Stimulated activated CD8-positive, alpha-beta memory T cell treated with anti-CD3 and anti-CD28 coated beads, Interleukin-2, amount 100 ng/mL, for 48 hours (primary cell): ENCODE measurements at places on chromosomes 3 and 15.

DNA sequence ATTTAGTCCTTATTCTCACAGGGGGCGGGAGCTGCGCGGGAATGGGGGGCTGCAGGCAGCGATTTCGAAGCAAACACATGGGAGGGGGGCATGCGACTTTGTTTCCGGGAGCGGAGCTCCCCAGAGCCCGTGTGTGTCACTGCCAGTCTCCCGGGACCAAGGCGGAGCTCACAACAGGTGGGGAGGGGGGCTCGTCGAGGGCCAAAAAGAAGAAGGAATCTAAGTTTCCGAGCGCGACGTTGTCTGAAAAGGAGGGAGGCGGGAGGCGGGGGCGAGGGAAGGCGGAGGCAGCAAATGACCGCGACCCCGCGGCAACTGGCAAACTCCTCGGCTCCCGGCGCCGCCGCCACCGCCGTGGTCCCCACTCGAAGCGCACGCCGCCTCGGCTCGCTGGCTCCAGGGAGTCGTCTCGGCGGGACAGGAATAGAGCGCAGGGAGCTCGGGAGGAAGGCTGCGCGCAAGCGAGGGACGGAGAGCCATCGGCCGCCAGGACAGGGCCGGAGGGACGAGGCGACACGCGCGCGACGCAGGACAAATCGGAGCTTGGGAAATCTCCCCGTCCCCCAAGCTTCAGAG is 1.4 kb downstream of the FOXP1 start:
- DNase-seq = peak; percentile 28

GRCh38 chr3:151394611-151395010 is 10.1 kb upstream of the P2RY12 start:
- DNase-seq = no peak

DNA sequence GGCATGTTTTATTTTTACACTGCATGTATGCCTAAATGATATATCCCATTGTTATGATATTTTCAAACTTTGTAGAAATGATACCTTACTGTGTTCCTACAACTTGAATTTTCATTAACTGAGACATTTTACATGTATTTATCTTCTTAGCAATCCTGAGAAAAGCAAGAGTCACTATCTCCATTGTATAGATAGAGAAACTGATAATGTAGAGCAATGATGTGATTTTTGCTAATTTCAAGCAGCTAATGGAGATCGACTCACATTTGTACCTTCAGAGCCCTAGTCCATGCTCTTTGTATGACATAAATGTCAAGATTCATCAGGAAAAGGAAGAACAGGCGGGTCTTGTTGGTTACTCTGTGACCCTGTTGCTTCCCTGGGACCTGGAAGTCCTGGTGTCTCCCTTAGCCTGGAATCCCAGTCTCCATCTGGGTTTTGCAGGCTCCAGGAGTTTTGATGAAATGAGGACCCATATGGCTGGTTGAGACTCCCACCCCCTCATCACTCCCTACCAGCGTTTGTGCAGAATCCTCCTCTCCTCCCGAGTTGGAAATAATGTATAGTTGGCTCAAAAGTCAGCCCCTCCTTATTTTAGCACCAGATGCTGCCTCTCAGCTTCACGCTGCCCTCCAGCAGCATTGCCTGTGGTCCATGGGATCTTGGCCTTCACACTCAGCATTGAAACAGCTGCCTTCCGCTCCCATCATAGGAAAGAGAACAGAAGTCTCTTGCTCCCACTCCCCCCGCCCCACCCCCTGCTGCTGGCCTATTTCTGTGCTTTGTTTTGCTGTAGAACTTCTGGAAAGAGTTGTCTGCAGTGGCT is 67.1 kb downstream of the APBA2 start:
- no peak for DNase-seq

GRCh38 chr15:62545467-62546227 is 380.6 kb upstream of the C2CD4B start:
- DNase-seq = no peak

DNA sequence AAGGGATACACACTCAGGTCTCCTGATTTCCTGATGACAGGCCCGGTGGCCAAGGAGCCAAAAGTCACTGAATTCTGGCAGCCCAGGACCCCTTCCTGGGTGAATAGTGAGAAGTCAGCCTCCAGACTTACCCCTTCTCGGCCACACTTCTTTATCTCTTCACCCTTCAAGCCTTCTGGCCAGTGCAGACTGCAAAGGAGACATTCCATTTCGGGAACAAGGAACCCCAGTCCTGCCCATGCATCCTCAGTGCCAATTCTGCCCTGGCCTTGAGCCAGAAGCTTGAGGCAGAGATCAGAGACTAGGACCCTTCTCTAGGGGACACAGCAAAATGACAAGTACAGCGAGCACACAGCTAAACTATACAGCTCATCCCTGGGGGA is 28.8 kb downstream of the GRAMD2A start:
- no peak for DNase-seq

DNA sequence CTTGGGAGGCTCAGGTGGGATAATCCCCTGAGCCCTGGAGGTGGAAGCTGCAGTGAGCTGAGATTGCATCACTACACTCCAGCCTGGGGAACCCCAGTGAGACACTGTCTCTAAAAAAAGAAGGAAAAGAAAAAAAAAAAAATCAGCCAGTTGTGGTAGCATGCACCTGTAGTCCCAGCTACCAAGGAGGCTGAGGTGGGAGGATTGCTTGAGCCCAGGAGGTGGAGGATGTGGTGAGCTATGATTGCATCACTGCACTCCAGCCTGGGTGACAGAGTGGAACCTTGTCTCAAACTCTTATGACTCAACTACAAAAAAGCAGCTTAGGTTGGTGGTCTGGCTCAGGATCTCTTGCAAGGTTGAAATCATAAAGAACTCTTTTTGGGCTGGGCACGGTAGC is 19.3 kb upstream of the GPX1 start:
- DNase-seq = peak; percentile 52

DNA sequence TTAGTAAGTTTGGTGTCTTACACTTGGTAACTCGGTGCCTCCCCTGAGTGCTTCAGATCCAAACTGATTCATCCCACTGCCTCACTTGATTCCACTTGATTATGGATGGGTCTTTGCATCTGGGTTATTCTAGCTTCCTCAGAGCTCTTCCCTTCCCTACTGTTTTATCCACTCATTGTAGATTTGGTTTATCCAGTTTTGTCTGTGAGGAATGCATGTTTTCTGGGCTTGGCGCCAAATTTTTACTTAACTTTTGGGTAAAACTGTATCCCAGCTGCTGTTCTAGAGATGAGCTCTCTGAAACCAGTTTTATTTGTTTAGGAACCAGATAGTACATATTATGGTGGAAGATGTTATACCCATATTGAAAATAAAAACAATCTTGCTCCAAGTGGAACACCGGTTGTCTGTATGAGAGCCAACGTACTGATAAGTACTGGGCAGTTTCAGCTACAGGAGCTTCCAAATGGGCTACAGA is 20.9 kb downstream of the RAD54L2 start:
- no peak for DNase-seq

- no peak for DNase-seq
Measured at GRCh38 chr3:113157408-113158030, 53.8 kb upstream of the BOC start.

GRCh38 chr3:167740961-167741587 is 5.6 kb downstream of the SERPINI1 start:
- DNase-seq = peak; percentile 8

GRCh38 chr3:81299481-81299880 is 462.0 kb downstream of the GBE1 start:
- no peak for DNase-seq

DNA sequence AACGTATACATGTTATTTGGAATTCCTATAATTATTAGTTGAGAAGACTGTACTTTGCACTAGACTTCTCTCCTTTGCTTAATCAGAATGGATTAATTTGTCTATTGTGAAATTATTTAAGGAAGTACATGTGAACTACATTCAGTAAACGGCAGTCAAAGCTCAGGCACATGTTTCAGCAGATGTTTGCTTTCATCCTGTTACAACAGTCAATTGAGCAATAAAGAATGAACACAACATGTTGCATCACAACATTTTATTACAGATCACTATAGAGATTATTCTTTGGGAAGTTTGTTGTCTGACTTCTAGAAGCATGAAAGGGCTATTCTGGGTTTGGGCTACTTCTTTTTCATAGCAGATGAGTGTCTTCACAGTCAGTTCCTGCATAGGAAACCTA is 39.2 kb downstream of the RAB27A start:
- no peak for DNase-seq

DNA sequence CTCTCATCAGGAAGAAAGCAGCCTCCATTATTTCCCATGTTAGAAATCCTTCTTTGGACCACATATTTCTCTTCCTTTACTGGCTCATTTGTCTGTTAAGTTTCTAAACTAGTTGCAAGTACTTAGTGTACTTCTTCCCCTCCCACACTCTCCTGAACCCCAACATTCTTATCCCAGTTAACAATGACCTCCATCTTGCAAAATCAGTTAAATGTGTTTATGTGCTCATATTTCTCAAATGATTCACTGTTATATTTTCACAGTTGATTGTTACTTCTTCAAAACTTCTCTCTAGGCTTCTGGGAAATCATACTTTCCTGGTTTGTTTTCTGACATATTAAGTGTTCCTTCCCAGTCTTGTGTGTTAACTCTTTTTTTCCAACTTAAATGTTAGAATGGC is 856.9 kb downstream of the EPHA3 start:
- no peak for DNase-seq

DNA sequence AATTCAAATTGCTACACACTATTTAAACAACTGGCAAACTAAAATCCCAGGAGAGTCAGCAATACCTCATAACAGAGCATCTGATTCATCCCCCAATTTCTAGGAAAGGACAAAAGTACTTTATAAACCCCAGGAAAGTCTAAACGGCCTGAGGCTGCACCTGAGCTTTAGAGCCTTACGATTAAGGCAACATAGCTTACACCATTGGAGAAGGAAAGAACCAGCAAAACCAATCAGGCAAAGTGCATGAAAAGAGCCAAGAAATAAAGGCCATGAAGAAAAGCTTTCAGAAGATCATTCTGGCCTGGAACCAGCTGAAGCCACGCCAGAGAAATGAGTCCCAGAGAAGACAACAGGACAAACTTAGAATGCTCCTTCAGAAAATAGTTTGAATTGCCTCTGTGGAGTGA is 48.1 kb downstream of the PTPN9 start:
- DNase-seq = no peak

DNA sequence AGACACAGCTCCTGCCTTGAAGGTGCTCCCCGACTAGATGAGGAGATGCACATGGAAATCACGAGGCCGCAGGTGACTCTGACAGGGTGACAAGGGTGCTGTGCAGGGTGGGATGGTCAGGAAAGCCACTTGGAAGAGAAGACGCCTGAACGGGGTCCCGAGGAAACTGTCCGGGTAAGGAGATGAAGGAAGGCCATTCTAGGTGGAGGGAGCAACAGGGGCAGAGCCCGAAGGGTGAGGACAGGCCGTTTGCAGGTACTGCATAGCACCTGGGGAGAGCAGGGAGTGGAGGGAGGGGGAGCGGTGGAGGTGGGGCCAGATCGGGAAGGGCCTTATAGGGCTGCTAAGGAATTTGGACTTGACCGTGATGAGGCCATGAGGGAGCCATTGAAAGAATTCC is 105.6 kb upstream of the DLG1 start:
- DNase-seq = no peak
